ENCODE measurements at places on chromosomes 7 and 10.

DNA sequence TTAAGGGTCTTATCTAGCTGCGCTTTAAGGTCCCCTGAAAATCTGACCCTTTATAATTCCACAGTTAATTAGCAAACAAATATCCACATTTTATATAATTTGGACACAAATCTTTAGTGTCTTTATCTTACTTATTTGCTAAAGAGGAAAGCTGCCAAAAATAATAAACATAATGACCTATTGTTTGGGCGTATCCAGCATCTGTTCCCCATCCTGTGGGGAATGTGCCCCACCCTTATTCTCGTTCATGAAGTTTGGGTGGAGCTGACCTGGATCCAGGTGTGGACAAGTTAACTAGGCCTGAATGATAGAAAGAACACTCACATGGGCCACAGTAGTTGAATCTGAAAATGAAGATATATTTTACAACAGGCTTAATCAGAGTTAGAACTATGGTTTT, 218.3 kb downstream of the CRPPA start:
- DNase-seq, result no peak

GRCh38 chr7:121012919-121013318, 24.4 kb downstream of the CPED1 start:
- no peak for DNase-seq

GRCh38 chr7:157684157-157684908, 347.5 kb downstream of the DNAJB6 start:
- DNase-seq, result no peak

- DNase-seq, result no peak
Measured at GRCh38 chr7:17021205-17021604, 139.4 kb upstream of the AGR3 start.

DNA sequence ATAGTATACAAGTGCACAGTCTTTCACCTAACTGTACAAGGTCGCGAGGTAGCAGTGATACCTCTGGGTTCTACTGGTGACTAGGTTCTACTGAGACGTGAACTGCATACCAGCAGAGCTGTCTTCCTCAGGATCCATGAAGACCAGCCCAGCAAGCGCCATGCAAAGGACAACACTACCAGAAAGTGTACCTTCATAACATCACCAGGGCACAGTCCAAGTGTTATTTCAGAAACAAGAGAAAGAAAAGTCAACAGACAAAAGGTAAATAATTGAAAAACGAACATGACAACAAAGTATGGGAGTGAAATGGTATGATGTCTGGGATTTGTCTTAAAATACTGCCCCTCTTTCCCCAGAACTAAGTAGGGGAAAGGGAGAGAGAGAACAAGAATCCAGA, 141.1 kb upstream of the ASAH2 start:
- DNase-seq, result no peak

DNA sequence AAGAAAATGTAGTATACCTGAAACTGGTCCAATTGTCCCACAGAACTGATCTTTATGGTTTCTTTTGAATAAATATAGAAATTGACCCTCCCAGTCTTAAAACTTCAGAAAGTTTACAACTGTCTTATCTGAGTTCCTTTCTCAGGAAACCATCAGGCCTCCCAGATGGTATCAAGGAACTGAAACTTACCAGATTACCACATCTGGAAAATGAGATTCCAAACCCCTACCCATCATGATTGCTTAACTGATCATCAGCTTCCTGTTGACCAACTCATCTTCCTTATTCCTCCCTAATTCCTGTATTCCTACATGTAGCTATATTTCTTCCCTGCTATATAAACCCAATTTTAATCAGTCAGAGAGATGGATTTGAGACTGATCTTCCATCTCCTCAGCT, 5.5 kb downstream of the VWDE start:
- no peak for DNase-seq

- no peak for DNase-seq
Measured at GRCh38 chr7:95546647-95547046, 49.7 kb downstream of the PDK4 start.

DNA sequence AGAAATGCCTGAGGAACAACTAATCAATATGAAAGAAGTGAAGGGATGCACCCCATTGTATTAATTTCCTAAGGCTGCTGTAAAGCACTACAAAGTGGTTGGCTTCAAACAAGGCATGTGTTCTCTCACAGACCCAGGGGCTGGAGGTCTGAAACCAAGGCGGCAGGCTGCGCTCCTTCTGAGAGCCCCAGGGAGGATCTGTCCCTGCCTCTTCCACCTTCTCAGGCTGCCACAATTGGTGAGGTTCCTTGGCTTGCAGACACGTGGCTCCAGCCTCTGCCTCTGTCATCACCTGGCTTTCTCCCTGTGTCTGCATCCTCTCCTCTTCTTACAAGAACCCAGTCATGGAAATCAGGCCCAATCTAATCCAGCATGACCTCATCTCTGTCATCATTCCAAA, 110.1 kb downstream of the TNS3 start:
- DNase-seq, result no peak

DNA sequence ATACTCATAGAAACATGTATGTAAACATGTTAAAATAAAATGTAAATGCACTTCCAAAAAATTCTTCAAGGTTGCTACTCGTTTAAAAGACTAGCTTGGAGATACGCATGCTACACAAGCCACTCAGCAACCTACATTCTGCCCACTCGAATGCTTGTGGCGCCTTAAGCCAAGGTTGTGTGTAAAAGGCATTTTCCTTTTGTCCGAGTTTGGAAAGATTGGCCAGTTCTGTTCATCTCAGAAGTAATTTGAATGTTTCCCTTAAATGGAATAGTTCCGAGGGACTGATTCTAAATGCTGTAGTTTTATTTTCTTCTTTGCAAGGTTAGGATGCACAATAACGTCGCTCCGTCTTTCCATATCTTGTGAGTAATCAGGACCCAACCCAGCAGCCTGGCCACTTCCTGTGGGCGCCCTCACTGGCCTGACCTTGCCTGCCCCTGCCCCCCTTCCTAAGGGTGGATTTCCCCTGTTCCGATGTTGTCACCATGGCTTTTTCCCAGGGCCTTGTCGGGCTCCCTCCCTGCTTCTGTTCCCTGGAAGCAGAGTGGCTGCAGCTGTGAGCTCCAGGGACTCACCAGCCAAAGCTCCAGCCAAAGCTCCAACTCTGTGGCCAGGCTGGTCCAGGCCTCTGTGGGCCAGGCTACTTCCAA, 70.6 kb downstream of the PTPRE start:
- DNase-seq, result no peak

DNA sequence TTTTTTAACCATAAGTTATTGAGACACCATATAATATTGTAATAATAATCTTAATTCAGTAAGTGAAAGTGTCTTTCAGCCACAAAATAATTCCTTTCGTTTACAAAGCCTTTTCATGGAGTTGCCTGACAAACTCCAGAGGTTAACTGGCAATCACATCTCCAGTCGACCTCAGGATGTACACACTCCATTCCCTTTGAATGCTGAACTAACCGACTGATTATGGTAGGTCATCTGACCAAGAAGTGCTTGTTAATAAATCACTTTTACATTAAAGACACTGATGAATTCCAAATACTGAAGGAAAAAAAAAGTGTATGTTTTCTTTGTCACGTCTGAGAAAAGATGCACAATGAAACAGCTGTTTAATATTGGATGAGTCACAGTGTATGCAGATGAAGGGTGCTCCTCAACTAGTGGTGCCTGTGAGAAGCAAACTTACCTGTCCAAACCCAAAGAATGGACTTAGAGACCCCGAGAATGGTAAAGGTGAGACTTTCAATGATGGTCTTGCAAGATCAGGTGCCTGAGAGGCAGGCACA, 348.1 kb upstream of the VWC2 start:
- DNase-seq, result no peak

- no peak for DNase-seq
Measured at GRCh38 chr10:122051609-122052385, 62.8 kb downstream of the TACC2 start.

GRCh38 chr7:45983720-45984255, 62.7 kb upstream of the IGFBP3 start:
- DNase-seq, result no peak

- no peak for DNase-seq
Measured at GRCh38 chr10:22468570-22469320, 123.4 kb downstream of the SPAG6 start.

DNA sequence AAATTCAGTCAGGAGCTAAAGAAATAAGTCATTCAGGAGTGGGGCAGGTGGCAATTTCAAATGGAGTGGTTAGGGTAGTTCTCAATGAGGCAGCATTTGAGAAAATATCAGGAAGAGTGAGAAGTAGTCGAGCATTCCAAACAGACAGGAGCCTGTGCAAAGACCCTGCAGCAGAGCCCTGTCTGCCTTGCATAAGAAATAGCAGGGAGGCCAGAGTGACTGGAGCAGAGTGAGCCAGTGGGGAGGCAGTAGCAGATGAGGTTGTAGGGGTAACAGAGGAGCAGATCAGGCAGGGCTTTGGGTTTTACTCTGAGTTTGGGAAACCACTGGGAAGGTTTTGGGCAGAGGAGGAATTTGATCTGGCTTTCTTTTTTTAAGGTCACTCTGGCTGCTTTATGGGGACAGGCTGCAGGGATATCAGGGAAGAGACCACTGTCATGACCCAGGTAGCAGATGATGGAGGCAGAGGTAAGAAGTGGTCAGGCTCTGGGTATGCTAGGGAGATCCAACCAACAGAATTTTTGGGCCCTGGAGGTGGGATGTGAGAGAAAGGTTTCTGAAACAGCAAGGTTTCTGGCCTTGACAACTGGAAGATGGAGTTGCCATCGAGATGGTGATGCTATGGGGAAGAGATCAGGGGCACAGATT, 1.3 kb upstream of the BLVRA start:
- no peak for DNase-seq

- DNase-seq, result no peak
Measured at GRCh38 chr10:21099291-21100062, 202.4 kb upstream of the NEBL start.

DNA sequence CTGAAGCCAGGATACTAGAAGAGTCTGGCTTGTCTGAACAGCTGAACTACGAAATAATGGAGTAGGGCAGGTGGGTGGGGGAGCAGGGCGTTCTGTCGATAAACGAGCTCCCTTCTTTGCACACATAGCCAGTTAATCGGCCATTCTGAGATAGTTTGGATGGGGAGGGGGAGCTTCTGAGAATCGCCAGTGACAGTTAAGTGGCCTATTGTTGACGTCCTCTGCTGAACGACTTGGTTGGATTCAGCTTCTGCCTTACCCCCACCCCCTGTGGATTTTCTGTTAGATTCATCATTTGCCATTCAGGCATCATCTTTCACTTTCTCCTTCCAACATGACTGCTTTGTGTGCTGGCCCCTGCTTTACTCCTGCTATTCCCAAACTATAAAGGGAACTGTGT, 520 bp downstream of the CPA5 start:
- no peak for DNase-seq

DNA sequence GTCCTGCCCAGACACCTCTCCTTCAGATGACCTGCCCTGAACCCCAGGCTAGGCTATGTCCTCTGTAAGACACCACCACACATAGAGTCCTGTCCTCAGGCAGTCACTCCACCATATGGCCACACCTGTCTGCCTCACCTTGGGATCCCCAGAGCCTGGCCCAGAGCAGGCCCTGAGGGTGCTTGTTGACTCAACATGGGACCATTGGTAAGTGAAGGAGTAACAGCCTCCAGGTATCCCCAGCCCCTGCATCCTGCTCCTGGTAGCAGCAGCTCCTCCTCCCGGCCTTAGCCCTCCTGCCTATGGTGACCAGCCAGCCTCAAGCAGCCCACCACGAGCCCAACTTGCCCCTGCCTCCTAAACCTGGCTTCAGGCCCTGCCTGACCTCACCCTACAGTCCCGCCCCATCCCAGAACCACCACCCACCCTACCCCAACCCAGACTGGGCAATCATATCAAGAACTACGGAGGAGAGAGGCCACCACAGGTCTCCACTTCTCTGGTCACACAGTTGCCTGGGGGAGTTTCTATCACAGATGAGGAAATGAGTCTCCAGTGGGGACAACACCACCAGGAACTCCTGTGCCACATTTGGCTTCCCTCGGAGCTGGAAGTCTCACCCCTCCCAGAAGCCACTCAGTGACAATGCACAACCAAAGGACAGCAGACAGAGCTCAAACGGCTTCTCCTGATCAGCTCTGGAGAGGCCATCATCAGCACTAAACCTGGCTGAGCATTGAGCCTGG, 136.6 kb downstream of the GRID1 start:
- no peak for DNase-seq

DNA sequence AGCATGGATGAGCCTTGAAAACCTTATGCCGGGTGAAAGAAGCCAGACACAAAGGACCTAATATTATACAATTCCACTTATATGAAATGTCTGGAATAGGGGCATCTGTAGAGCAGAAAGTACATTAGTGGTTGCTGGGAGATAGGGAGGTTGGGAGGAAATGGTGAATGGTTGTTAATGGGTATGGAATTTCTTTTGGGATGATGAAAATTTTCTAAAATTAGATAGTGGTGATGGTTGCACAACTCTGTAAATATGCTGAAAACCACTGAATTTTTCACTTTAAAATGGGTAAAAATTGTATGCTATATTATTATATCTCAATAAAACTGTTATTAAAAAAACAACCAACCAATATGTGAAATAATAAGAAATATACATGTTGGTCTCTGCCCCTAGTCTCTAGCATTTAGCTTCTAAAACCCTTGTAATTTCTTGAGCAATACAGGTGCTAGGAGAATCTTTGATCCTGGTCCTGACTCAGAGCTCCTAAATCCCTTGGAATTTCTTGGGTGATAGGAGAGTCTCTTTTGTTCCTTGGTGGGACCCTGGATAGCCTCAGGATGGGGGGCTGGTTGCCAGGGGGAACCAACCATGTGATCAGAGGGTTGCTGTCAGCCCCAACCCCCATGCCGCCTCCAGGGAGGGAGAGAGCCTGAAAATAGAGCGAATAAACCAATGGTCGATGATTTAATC, 64.0 kb downstream of the TACR2 start:
- no peak for DNase-seq

GRCh38 chr7:99180067-99180650, 27.8 kb downstream of the KPNA7 start:
- DNase-seq, result no peak

DNA sequence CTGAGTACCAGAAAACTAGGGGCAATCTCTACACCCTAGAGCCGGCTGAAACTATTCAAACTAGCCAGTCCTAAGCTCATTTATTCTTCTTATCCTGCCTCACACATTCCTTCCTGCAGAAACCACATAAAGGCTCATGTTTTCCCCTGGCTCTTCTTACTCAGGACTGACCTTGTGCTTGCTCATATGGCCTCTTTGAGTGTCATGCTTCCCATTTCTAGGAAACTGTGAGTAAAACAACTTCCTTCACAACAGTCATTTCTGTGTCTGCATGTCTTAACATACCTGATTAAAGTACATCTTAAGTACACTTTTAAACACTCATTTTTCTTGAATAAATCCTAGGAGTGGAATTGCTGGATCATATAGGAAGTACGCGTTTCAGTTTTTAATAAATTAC, 52.3 kb upstream of the KIAA1217 start:
- no peak for DNase-seq

DNA sequence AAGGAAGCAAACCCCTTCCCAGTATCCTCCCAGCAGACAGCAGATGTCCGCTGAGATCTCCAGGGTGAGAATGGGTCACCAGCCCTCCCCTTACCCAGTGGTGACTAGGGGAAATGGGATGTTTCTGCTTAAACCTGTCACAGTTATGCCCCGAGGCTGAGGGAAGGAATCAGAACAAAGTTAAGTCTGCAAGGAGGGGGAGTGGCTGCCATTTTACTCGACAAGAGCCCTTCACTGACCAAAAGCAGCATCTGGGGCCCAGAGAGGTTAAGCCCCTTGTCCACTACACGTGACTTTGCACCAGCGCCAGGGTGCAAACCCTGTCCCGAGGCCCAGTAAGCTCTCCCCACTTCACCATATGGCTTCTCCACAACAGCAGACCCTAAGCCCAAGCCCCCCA, 4.6 kb upstream of the NANOS1 start:
- DNase-seq, result no peak

Measured in activated T-cell treated with anti-CD3 and anti-CD28 coated beads for 1 hour (primary cell).